ENCODE measurements at places on chromosomes 6 and 20. TPM values are rescaled to one million over a fixed set of nuclear protein-coding genes. Genes with fewer than 3 reads are reported as not detected.

Gene SEMG1
- not detected for total RNA-seq

Gene WFDC2
- total RNA-seq, result 4.6 TPM

Gene OXT
- total RNA-seq, result not detected

Gene ADGB
- total RNA-seq, result not detected

Gene SMLR1
- total RNA-seq, result not detected

Gene CGA
- not detected for total RNA-seq
